Stimulated activated CD4-positive, alpha-beta T cell treated with anti-CD3 and anti-CD28 coated beads, Interleukin-1b, Interleukin-23, amount 100 ng/mL, for 1 hour (primary cell): ENCODE measurements at places on chromosomes 12 and 14.

DNA sequence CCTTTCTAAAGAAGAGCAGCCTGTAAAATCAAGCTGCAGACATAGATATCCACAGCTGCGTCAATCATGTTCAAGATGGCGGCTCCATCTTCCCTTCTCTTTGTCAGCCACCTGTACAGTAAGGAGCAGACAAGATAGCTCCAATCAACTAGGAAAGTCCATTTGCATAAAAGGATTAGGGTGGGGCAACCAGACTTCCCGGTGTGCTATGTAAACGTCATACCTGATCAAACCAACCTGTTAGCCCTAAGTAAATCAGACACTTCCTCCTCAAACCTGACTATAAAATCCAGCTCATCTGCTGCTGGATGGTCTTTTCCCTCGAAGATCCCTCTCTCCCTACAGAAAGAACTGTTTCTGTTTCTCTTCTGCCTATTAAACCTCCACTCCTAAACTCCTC lies 60.1 kb downstream of the BCAT1 start:
- no peak for DNase-seq

- no peak for DNase-seq
Measured at GRCh38 chr12:750366-751191, 1.8 kb upstream of the WNK1 start.

- no peak for DNase-seq
Measured at GRCh38 chr12:8145754-8146441, 10.9 kb upstream of the ZNF705A start.

DNA sequence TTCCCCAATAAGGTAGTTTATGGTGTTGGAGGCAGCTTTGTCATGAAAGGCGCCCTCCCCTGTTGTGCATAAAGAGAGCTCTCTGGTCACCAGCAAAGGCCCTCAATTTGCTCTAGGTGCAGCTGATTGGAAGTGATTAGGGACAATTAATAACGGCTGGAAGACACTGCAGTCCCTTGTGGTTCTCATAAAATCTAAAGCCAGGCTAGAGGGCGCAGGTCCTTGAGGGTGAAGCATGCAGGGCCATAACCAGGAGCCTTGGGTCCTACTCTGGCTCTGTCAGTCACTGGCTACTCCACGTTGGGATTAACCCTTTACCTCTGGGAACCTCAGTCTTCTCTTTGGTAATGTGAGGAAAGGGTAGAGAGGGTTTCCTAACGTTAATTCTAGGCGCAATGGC lies 1.9 kb downstream of the DAAM1 start:
- DNase-seq: no peak

- no peak for DNase-seq
Measured at GRCh38 chr12:61993734-61994345, 266.4 kb upstream of the USP15 start.

GRCh38 chr14:101859538-101859902 lies 98.0 kb downstream of the PPP2R5C start:
- no peak for DNase-seq
